NCI-H1930 (cell line): ENCODE measurements at places on chromosomes 1 and 21.

DNA sequence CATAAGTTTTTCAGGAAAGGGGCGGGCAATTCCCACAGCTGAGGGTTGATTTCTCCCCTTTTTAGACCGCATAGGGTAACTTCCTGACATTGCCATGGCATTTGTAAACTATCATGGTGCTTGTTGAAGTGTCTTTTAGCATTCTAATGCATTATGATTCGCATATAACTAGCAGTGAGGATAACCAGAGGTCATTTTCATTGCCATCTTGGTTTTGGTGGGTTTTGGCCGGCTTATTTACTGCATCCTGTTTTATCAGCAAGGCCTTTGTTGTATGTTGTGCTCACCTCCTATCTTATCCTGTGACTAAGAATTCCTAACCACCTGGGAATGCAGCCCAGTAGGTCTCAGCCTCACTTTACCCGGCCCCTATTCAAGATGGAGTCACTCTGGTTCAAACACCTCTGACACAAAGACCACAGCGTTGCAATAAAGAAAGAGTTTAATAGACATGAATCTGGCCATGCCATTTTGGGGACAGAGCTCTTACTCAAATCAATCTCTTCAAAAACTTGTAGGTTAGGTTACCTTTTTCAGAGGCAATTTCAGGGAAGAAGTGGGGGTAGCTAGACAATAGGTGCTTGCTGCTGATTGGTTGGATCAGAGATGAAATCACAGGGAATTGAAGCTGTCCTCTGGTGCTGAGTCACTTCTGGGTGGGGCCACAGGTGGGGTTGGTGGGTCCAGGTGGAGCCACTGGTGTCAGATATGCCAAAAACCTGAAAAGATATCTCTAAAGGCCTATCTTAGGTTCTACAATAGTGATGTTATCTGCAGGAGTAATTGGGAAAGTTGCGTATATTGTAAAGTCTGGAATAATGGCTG is 23.3 kb downstream of the TBX19 start:
- no peak for DNase-seq

- DNase-seq = no peak
These were observed 7.7 kb downstream of the METTL18 start for GRCh38 chr1:169786974-169787373.

DNA sequence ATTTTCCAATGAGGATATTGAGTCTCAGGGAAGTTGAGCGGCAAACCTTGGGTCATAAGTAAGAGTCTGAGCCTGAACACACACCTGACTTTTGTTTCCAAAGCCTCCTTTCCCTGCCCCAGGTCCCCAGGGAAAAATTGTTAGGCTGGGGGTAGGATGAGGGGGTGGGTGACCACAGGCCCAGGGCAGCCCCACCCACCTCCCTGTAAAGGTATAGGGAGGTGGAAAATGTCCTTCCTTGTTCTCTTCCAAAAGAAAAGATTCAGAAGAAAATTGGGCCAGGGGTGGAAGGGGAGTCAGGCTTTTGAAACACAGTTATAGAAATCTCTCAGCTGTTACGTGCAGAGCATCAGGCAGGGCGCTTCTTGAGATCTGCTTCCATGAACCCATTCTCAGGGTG is 129.7 kb upstream of the NGF start:
- DNase-seq = no peak

GRCh38 chr1:48841966-48842365 is 65.3 kb upstream of the BEND5 start:
- DNase-seq = no peak

DNA sequence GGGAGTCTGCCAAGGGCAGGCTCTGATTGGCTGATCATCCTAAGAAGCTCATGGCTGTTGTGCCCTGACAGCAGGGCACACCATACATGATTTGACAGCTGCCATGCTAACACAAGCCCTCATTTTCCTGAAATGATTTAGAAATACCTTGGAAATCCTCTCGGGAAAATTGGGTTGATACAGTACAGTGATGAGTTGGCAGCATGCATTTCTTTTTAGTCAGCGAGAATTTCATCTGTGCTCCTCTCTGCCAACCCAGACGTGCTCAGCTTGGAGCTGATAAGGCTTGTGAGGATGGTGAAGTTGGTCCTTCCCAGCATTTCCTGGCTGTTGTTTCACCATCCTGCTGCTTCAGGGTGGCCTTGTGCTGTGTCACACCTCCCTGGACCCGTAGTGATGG is 22.6 kb upstream of the KCNQ4 start:
- DNase-seq = no peak

DNA sequence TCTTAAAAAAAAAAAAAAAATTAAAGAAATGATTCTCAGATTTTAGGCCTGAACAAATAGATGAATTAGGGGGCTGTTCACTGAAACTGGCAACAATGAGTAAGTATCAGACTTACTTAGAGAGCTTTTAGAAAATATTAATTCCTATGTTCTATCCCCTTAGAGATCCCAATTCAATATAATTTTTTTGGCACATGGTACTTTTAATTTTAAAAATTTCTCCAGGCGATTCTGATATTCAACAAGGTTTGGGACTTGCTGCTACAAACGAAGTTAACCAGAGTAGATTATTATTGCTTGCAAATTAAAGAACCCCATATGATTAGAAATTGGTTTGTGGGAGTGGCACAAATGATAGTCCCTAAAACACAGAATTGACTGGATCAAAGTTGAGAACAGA is 11.4 kb downstream of the SCMH1 start:
- DNase-seq = no peak

GRCh38 chr21:27423038-27423437 is 456.1 kb upstream of the ADAMTS5 start:
- DNase-seq = no peak

- DNase-seq = no peak
These were observed 10.1 kb upstream of the ST6GALNAC5 start for GRCh38 chr1:76857138-76857537.

DNA sequence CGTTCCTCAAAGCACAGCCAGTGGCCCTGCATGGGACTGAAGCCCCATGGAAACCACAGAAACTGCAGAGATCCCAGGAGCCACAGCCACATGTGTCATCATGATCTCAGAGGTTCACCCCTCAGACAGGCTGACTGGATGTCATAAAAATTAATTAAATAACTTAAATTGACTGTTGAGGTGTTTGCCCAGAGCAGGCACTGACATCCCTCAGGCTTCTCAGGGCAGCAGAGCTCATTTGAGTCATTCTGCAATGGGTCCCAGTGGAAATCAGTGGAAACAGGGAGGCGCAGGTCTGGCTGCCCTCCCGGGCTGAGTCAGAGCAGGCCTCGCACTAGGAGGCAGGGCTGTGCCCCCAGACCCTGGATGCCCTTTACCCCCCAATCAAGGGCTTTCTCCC is 135.1 kb downstream of the CDC7 start:
- no peak for DNase-seq

DNA sequence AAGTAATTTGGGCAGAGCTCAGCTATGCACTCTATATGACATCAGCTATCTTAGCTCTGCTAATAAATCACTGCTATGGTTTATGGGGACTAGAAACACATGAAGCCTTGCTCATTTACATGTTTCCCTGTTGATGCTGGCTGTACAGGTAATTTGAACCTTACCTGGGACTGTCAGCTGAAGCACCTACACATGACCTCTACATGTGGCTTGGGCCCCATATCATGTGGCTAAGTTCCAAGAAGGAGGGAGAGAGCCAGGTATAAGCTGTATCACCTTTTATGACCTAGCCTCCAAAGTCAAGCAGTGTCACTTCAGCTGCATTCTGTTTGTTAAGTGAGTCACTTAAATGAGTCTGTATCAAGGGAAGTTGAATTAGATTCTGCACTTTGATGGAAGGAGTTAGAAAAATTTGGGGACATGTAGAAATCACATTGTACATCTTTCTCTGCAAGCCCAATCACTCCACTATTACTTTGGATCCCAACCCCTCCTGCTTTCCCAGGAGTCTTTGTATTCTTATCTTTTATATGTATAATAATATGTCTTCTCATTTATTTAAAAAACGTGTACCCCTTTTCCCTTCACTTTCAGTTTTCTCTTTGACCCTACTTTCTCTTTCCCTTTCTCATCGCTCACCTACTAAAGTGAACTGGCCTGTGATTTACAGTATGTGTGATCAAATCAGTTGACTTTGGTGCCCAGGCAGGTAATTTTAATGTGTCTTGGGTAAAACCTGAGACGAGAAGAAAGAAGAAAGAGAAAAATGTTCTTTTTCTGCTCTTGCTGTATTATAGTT is 53.4 kb upstream of the PRKACB start:
- no peak for DNase-seq

DNA sequence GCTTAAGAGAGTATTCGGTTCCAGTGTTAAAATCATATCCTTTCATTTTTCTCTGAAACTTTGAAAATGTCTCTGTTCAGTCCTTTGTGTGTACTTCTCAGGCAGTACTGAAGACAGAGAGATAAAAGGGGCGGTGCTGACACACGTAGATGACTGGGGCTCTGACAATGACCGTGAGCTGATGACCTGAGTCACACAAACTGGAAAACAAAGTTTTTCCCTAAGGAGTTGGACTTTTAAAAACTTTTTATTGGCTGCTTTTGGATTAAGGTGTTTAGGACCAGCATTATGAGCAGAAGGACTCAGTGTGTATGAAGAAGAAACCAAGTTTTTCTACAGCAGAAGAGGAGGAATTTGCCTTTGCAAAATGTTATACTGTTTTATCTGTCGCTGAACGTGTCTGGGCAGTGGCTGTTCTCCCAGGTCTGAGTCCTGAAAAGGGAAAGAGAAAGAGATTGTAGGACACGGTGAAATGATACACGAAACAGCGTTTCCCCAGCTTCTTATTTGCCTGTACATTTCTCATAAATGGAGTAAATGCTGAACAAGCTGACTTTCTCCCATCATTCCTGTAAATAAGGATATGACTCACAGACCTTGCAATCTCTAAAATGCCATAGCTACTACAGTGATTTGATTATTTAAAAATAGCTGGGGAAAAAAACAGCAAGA is 51.5 kb downstream of the MAP3K7CL start:
- DNase-seq = no peak

GRCh38 chr1:85344256-85344694 is 67.8 kb upstream of the BCL10 start:
- DNase-seq = no peak

- DNase-seq = no peak
These were observed 72.0 kb downstream of the ST6GALNAC5 start for GRCh38 chr1:76939050-76939816.

DNA sequence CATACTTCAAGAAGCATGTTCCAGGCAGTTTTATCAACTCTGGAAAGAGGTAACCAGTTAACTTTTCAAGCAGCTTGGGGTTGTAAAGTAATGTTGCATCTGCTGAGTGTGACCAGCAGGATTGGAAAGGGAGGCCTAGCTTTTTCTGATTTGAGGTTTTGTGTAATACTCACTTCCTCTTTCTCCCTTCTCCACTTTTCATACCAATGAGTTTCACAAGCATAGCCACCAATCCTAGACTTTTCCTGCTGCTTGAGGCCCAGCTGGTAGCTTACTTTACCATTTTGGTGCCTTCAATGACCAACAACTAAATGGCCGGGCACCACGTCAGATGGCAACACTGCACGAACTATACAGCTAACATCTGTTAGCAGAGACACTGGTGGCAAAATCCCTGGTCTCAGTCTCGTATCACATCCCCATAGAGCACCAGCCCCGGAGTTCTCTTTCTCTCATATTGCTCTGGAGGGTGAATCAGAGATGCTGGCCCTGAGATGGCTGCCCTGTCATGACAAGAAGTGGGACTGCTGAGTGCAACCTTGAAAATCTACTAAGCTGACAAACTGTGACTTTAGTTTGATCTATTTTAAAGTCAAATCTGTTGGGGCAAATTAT is 14.8 kb upstream of the GPR88 start:
- no peak for DNase-seq

- peak; percentile 16 for DNase-seq
These were observed 228.8 kb downstream of the ST6GALNAC3 start for GRCh38 chr1:76303340-76303717.

- DNase-seq = no peak
These were observed 62.1 kb downstream of the LRRN2 start for GRCh38 chr1:204623365-204623893.

DNA sequence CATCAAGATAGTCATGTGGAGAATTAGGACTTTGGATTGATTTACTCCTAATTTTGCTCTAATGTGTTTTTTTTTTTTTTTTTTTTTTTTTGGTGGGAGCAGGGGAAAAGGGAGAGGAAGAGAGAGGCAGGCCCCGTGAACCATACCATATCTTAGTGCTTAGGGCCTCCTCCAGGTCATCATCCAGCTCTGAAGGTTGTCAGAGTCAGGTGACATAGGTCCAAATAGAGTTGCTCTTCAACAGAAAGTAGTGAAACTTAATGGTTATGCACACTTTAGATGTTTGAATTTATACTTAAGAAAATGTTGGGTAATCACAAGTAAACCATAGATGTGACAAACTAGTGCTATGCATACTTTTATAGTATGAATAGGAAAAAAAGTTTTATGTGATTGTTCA is 32.2 kb downstream of the CXADR start:
- no peak for DNase-seq

DNA sequence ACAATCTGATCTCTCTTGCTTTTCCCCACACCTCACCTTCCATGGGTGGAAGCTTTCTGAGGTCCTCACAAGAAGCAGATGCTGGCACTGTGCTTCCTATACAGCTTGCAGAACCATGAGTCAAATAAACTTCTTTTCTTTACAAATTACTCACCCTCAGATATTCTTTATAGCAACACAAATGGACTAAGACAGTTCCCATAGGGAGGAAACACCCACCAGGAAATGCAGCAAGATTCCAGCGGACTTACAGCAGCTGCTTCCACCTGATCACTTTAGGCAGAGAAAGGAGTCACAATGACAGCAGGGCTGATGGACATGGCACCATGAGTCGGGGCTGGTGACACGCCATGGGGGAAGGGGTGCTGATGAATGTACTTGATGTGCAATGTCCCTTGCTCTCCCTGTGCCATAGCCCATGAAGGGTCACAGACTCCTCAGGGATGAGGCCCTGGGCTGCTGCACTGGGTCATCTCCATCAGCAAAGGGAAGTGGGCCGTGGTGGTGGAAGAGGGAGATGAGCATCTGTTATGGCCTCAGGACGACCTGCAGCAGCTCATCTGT is 53.9 kb downstream of the PRSS38 start:
- no peak for DNase-seq

- DNase-seq = no peak
These were observed 22.5 kb downstream of the CAMTA1 start for GRCh38 chr1:6807782-6808181.

GRCh38 chr1:232965124-232965911 is 14.9 kb downstream of the NTPCR start:
- no peak for DNase-seq

- no peak for DNase-seq
These were observed 29.0 kb upstream of the ARID1A start for GRCh38 chr1:26666855-26667254.

GRCh38 chr1:30955448-30956015 is 47.0 kb upstream of the SDC3 start:
- DNase-seq = no peak

GRCh38 chr21:33290441-33290840 is 24.3 kb downstream of the IL10RB start:
- no peak for DNase-seq

DNA sequence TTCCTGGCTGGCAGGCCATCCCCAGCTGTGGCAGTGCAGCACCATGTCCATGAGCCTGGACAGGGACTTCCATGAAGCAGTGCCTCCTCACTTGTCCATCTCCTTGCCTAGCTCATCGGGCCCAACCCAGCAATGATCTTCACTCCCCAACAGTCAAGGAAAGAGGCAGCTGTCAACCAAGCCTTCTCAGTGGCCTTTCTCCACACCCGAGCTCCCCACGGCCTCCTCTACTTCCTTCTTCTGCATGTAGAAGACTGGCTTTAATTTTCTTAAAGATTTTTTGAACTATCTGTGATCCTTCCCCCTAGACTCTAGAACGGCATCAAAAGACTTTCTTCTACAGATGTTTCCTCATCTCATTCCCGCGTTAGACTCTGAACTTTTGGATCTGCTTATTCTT is 65.5 kb upstream of the COA6 start:
- DNase-seq = no peak
